Cardiac fibroblast (primary cell): ENCODE measurements at places on chromosomes 12 and 14.

DNA sequence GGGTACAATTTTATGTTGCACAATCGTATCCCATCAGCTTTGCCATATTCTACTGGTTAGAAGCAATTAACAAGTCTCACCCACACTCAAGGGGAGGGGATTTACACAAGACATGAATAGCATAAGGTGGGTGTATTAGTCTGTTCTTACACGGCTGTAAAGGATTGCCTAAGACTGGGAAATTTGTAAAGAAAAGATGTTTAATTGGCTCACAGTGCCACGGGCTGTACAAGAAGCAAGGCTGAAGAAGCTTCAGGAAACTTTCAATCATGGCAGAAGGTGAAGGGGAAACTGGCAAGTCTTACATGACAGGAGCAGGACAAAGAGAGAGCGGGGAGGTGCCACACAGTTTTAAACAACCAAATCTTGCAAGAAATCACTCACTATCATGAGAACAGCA lies 231.8 kb upstream of the AMIGO2 start:
- no peak for DNase-seq

- peak; percentile 72 for DNase-seq
Observed at GRCh38 chr12:27285403-27285802, 41.3 kb downstream of the STK38L start.

GRCh38 chr12:25494926-25495325 lies 58.2 kb downstream of the LMNTD1 start:
- no peak for DNase-seq

GRCh38 chr14:61429316-61429715 lies 107.9 kb downstream of the PRKCH start:
- no peak for DNase-seq

DNA sequence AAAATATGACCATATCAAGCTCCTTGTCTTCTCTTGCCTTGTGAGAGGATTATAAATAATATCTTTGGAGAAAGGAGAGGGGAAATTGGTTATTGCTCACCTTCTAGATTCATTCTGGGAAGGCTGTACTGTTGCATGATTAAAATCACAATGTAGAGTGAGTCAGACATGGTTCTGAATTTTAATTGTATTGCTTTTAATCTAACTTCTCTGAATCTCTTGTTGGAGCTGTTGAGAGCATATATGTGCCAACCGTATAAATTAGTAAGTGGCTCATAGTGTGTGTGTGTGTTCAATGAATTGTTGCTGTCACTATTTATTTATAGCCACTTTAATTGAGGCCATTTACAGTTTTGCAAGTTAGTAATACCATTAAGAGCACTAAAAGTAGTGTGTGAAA lies 56.1 kb downstream of the KCNJ8 start:
- DNase-seq: no peak

DNA sequence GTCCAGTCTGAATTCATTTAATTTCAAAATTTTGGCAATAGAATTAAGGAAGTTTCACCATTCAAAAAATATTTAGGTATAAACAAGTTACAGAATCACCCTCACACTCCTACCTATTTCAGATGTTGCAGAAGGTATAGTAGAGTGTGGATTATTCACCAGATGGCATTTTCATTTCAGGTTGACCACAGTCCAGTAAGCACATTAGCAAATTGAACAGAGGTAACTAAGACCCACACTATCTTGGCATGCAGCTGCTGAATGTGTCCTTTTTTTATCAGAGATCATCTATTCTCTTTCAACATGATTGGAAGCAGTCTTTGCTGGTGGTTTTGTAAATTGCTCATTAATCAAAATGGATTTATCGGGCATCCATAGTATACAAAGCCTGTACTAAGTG lies 151.8 kb upstream of the GARIN6 start:
- no peak for DNase-seq

DNA sequence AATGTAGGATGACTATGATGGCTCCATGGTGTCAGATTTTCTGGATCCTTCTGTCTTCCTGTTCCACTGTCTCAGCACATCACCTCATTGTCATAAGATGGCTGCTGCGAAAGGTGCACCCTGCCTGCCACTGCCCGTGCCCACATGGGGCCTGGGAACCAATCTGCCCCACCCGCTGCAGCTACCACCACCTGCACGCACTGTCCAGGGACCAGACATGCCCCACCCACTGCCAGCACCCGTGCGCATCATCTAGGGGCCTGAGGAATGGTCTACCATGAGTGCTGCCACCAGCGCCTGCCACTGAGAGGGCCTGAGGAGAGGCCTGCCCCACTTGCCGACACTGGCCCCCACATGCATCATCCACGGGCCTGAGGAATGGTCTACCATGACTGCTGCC lies 23.8 kb downstream of the CYP46A1 start:
- DNase-seq: no peak

DNA sequence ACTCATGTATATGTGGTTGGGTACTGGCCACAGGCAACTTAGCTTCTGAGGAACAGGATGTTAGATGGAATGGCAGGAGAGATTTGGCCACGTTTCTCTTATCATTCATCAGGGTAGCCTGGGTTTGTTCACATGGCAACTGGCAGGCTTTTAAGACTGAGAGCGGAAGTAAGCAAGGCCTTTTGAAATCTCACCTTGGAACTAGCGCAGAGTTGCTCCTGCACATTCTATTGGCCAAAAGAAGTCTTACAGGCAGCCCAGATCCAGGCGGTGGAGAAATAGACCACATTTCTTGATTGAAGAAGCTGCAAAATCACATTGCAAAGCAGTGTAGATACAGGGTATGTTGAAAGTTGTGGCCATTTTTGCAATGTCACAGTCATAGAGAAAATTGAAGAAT lies 3.7 kb downstream of the CLEC4A start:
- DNase-seq: no peak

DNA sequence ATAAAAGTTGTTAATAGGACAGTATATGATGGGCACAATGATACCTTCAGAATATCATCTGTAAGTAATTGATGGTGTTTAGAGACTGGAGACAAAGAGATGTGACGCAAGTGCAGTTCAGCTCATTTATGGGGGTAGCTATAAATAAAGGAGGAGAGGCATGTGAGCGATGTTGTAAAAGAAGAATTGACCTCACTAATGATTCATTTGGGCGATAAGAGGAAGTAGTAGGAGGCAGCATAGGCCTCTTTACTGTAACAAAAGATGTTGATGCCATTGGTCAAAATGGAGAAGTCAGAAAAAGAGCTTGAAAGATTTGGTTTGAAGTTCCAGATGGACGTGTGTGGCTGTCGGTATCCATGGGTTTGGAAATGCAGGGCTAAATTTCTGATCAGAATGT lies 70.0 kb downstream of the FLRT2 start:
- peak; percentile 67 for DNase-seq

DNA sequence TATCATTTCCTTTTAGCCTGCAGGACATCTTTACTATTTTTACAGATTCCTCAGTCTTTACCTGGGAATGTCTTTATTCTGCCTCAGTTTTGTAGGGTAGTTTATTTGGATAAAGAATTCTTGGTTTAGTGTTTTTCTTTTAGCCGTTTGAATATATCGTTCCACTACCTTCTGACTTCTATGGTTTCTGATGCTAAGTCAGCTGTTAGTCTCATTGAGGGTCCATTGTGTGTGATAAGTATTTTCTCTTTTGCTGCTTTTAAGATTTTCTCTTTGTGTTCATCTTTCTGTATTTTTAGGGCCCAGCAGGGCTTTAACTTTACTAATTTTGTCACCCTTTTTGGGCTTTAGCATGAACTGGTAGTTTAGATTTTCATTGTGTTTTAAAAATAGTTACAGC lies 113.5 kb downstream of the MNAT1 start:
- DNase-seq: no peak

GRCh38 chr12:18932715-18933114 lies 194.8 kb downstream of the CAPZA3 start:
- peak; percentile 11 for DNase-seq

DNA sequence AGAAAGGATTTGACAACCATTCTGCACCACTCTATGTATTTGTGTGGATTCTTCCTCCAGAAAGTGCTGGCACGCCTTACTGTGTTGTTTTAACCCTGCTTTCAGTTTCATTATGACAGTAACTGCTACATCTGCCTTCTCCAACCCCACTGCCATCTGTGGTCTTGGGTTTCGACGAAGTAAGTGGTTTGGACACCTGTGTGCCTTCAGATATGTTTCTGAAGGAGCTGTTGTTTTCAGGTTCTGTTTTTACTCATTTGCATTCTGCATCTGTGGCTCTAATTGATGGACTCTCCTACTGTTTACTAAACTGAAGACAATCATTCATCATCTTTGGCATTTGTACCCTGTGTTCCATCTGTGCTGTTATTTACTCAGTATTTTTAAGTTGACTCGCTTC lies 4.1 kb downstream of the TSHR start:
- DNase-seq: no peak

- peak; percentile 46 for DNase-seq
Observed at GRCh38 chr14:73235531-73236155, 1.7 kb upstream of the PAPLN start.

GRCh38 chr12:5114436-5114835 lies 70.8 kb downstream of the KCNA5 start:
- peak; percentile 20 for DNase-seq

GRCh38 chr14:35875296-35875695 lies 49.2 kb downstream of the BRMS1L start:
- peak; percentile 51 for DNase-seq

GRCh38 chr12:71474791-71475190 lies 35.2 kb downstream of the LGR5 start:
- no peak for DNase-seq

- DNase-seq: no peak
Observed at GRCh38 chr14:34004881-34005280, 54.0 kb upstream of the EGLN3 start.

GRCh38 chr12:110581931-110582275 lies 1.2 kb downstream of the PPTC7 start:
- DNase-seq: no peak

DNA sequence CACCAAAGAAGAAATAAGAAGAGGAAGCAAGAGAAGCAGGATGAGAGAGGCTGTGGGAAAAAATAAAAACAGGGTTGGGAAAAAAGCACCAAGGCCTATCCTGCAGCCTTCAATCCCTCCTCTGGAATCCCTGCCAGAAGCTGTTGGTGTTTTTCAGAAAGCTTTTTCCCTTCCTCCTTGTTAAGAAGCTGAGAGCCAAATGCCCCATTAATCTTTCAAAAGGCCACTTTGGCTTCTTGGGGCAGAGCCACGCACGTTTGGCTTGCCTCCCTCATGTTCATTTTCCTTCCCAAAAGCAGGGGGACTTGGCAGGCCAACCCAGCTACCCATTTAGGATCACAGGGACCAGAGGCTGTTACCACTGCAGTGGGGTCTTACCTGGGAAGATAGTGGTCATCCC lies 365.3 kb downstream of the NUAK1 start:
- no peak for DNase-seq

GRCh38 chr12:4960030-4960429 lies 50.3 kb downstream of the KCNA1 start:
- no peak for DNase-seq

- no peak for DNase-seq
Observed at GRCh38 chr12:95017482-95017881, 14.0 kb upstream of the NDUFA12 start.

GRCh38 chr14:20427231-20428009 lies 8.5 kb downstream of the KLHL33 start:
- DNase-seq: peak; percentile 61

DNA sequence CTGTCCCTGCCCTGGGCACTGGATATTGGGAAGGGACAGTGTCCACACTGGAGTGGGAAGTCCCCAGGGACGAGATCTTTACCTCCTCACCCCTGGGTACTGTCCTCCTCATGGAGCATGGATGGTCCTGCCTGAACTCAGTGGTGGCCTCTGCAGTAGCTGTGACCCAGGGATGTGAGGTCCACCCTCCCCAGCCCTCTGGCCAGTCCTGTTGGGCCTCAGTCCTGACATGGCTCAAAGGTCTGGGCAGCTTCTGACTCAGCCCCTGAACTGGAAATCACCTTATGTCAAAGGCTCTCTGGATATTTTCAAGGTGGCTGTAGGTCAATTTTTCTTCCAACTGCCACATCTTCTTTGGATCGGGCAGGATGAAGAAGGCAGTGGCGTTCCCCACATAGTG lies 24.4 kb downstream of the SERPINA1 start:
- no peak for DNase-seq

GRCh38 chr14:30995689-30996088 lies 29.8 kb upstream of the AP4S1 start:
- DNase-seq: no peak

- DNase-seq: no peak
Observed at GRCh38 chr12:3496957-3497356, 6.0 kb downstream of the PRMT8 start.

- no peak for DNase-seq
Observed at GRCh38 chr14:93978735-93979134, 2.4 kb upstream of the ASB2 start.

DNA sequence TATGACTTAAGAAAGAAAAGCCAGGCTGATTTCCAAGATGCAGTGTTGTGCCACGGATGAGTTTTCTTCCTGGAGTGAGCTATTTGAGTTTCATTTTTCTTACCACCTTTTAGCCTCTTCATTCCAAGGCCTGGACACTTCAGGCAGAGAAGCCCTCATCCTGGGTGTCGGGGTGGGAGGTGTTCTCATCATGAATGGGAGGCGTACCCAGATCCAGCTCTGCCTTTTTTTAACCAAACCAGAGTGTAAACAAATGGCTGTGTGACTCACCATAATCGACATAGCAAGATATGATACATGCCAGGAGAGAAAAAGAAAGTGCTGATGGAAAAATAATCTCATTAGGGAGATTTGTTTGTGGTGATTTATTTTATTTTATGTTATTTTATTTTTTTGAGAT lies 79.9 kb downstream of the ARF6 start:
- peak; percentile 88 for DNase-seq

DNA sequence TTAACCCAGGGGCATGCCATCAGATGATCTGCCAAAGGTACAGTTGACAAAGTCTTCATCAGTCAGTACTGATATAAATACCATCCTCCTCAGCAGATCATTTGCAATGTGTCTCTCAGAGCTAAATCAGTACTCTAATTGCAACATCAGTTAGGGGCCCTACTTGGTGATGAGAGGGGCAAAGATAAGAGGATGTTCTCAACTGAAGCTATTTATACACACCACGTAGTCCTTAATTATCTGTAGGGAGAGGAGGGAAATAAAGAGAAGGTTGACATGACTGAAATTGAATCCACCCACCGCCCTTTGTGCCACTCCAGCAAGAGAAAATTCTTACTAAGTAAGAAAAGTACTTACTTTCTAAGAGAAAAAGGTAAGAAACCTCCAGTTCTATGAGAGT lies 157.8 kb upstream of the NUDT4 start:
- DNase-seq: no peak

GRCh38 chr12:80709811-80710726 lies 2.6 kb downstream of the MYF6 start:
- no peak for DNase-seq

GRCh38 chr12:107990325-107990724 lies 138.8 kb upstream of the WSCD2 start:
- DNase-seq: peak; percentile 11

GRCh38 chr14:97832776-97833175 lies 1035.6 kb downstream of the VRK1 start:
- no peak for DNase-seq

DNA sequence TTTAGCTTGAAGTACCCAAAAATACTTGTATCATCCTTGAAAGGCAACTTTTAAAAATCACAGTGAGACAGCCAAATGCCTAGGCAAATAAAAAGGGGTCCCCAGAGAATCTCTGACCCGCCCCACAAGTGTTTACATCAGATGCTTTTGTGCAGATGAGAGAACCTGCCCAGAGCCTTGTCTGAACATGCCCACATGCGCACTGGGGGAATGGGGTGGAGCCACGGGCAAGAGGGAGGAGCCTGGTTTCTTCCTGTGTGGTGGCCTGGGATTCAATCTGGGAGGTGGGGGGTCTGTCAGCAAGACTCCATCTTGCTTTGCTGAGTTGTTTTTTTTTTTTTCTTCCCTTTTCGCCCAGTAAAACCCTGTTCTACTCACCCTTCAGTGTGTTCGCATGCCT lies 381.7 kb upstream of the CCDC196 start:
- no peak for DNase-seq

GRCh38 chr12:69935651-69936100 lies 110.6 kb downstream of the MYRFL start:
- DNase-seq: no peak
